ENCODE measurements at places on chromosomes 6 and 20.

- DNase-seq: no peak
Observed at GRCh38 chr6:2129182-2129621, 116.2 kb downstream of the GMDS start.

DNA sequence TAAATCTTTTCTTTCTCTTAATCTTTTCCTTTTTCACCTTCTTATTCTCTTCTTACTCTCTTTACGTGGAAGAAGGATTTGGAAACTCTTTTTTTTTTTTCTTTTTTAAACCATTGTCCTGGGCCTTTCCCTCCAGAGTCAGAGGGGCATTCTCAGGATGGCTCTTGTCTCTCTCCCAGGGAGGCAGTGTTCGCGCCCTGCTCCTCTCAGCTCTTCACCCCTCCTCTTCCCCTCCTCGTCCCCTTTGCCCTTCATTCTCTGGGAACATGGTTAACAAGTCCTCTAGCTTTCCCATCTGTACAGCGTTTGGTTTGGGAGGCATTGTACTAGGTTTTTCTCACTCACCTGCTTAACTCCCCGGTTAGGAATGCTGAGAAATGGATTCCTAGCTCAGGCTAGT is 52.0 kb upstream of the TFB1M start:
- no peak for DNase-seq

DNA sequence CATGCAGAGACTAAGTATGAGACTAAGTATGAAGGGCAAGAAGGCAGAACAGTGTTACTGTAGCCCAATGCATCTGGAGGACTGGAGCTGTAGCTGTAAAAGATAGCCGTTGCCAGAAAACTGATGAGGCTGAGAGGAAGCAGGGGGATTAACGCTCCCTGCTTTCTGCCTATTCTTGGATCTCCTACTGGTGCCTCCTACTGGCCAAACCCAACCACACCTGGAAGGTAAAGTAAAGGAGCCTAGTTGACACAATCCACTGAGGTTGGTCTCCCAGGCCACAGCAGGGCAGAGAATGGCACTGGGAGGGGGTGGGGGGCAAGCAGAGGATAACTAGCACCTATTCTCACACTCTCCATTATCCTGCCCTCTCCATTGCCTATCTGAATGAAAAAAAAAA is 105.0 kb upstream of the MRPS10 start:
- no peak for DNase-seq

DNA sequence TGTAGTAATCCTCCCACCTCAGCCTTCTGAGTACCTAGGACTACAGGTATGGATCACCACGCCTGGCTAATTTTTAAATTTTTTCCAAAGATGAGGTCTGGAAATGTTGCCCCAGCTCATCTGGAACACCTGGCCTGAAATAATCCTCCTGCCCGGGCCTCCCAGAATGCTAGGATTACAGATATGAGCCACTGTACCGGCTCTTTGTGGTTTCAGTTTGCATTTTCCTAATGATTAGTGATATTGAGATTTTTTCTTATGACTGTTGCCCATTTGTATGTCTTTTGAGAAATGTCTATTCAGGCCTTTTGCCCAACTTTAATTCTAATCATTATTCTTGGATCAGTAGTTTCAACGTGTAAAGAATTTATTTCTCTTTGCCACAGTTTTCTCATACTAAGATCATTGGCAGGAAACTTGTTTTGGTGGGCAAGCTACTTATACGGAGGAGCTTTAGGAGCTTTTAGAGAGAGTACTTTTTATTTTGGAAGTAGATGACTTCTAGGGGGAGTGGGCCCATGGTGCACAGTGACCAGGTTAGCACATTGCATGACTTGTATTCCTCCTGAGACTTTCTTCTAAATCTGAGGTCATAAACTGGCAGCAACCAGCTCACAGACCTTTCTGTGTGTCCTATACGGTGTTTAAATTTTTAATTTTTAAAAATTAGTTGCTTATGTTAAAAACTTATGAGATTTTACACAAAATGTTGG is 62.3 kb downstream of the STK4 start:
- no peak for DNase-seq

DNA sequence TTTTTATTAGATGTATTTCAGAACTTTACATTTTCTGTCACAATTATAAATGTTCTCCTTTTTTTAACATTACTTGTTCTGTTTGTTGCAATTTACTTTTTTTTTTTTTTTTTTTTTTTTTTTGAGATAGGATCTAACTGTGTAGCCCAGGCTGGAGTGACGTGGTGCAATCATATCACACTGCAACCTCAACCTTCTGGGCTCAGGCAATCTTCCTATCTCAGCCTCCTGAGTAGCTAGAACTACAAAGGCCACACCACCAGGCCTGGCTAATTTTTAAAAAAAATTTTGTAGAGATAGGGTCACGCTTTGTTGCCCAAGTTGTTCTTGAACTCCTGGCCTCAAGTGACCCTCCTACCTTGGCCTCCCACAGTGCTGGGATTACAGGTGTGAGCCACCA is 15.1 kb upstream of the MBOAT1 start:
- no peak for DNase-seq

DNA sequence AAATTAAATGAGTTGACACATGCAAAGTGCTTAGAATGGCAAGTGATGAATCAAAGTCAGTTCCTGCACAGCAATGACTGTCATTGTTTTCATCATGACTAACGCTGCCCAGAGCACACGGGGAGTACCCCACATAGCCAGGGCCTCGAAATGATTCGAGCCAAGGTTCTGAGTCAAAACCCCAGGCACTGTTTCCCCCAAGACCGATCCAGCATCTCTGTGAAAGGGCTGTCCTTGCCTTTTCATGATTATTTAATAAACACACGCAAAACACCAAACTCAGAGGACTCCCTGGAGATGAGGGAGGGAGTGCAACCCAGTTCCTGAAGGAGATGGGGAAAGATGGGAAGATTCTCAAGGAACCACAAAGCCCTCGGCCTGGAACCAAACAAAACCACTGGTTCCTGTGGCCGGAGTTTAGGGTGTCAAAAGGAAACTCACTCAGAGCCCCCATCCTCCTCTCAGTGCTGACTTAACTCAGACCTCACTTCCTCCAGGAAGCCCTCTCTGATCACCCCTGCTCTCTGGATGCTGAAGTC is 3.8 kb downstream of the PREX1 start:
- peak; percentile 92 for DNase-seq

GRCh38 chr6:30691208-30691847 is 544 bp upstream of the NRM start:
- DNase-seq: no peak

DNA sequence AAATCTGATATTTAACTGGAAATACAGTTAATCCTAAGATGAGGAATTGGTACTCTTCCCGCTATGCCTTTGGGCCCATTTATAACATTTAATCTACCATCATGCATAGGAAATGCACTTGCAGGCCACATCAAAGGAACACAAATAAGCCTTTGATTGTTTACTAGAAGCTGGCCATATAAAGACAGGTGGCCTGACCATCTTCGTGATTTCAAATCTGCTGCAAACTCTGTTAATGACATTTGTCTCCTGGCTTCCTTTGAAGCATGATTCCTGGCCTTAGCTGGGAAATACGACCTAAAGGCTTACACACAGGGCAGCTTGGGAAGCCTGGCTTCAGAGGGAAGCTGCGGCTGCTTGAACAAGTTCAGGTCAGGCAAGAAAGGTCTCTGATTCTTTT is 552.1 kb downstream of the CDH26 start:
- no peak for DNase-seq

DNA sequence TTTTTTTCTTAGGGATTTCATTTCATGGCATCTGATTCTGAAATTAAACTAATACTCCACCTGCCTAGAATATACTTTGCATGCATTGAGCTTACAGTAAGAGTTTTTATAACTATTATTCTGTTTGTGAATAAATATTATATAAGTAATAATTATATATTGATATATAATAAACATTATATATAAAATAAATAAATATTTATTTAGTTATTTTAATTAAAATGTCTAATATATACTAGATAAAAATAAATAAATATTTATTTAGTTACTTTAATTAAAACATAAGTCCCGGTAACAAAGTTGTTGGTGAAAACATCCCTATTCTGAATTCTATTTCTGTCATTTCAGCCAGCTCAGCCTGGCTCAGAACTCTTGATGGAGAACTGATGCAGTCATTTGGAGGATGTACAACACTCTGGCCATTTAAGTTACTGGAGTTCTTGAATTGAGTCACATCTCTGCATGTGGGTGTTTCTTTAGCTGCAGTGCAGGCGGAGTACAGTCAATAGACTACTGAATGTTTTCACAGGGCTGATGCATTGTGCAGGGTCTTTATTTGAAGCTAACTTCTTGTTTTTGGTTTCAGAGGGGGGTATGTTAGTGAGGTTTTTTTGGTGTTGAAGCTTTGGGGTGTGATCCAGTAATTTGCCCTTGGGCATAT is 508.9 kb upstream of the ADGRB3 start:
- DNase-seq: no peak

DNA sequence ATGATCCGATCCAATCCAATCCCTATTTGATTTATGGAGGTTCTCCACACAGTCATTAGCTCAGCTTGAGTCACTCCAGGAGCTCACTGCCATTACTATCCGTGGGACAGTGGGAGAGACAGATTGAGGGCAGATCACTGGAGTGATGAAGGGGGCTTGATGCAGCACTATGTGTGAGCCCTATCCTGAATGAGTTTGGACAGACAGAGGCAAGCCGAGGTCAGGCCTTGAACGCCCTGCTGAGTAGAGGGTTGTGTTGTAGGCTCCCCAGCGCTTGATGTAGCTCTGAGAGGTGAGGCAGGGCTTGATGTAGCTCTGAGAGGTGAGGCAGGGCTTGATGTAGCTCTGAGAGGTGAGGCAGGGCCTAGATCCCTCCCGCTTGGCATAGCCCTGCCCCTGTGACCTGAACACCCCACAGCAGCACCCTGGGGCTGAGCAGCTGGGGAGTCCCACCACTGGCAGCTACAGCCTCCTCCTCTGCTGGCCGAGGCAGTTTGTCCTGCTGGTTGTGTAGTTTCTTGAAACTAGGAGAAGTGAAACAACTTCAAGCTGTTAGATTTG is 58.7 kb downstream of the ZFAND3 start:
- peak; percentile 37 for DNase-seq

- no peak for DNase-seq
Observed at GRCh38 chr6:149093643-149094042, 223.9 kb upstream of the TAB2 start.

DNA sequence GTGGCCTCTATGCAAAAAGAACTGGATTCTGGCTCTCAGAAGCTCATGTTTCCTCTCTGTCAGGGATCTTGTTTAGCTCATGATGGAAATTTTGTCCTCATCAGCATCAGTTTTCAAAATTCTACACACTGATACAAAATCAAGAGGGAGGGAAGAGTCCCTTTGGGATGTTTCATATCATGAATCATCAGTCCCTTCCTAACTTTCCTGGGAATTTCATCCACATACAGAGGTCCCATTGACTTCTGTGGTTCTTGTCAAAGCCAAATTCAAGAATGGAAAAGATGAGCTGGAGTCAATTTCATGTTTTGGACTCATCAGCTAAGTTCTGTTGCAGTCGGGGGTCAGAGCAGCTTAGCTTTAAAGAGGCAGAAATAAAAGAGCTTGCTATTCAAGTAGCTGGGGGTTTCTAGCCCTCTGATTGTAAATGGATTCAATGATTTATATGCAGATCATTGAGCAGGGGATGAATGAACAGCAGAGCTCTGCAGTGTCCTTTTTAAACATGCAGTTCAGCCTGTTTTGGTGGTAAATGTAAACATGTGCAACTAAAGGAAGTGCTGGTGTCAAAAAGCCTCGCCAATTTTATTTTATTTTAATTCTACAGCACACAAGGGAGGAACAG is 21.3 kb upstream of the TMEM14A start:
- no peak for DNase-seq

DNA sequence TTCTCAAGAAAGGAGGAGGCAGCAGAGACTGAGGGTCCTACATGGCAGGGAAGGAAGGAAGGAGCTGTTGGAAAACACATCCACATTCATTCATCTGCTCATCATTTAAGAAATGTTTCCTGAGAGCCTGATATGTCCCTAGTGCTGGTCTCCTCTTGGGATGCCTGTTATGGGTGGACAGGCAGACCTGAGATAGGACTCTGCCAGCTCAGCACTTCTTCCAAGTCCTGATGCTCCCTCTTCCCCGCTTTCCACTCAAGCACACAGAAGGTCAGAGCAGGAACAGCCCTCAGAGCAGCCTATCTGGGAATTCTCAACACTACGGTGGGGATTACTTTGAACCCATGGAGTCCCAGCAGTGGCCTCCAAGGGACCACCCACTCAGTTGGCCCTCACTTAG is 8.0 kb upstream of the SIRPD start:
- no peak for DNase-seq

- no peak for DNase-seq
Observed at GRCh38 chr6:63449714-63450113, 122.6 kb upstream of the LOC128125822 start.

- DNase-seq: no peak
Observed at GRCh38 chr20:57091748-57092111, 174.7 kb downstream of the BMP7 start.

DNA sequence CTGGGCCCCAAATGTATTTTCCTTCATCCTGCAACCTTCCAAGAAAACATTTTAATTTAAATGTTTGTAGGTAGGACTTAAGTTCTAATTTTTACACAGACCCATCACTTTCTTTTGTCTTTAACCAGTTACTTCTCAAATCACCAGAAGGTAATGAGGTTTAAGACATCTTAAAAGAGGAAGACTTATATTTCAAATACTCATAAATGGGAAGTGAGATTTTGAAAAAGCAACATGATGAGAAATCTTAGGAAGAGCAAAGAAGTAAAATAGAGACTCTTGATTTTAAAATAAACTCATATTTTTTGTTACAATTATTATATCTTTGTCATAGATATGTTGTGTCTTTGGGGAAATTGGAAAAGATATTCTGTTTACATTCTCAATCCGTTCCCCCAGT is 82.3 kb downstream of the SYNE1 start:
- peak; percentile 9 for DNase-seq

- peak; percentile 41 for DNase-seq
Observed at GRCh38 chr6:82072121-82072521, 175.4 kb downstream of the IBTK start.

DNA sequence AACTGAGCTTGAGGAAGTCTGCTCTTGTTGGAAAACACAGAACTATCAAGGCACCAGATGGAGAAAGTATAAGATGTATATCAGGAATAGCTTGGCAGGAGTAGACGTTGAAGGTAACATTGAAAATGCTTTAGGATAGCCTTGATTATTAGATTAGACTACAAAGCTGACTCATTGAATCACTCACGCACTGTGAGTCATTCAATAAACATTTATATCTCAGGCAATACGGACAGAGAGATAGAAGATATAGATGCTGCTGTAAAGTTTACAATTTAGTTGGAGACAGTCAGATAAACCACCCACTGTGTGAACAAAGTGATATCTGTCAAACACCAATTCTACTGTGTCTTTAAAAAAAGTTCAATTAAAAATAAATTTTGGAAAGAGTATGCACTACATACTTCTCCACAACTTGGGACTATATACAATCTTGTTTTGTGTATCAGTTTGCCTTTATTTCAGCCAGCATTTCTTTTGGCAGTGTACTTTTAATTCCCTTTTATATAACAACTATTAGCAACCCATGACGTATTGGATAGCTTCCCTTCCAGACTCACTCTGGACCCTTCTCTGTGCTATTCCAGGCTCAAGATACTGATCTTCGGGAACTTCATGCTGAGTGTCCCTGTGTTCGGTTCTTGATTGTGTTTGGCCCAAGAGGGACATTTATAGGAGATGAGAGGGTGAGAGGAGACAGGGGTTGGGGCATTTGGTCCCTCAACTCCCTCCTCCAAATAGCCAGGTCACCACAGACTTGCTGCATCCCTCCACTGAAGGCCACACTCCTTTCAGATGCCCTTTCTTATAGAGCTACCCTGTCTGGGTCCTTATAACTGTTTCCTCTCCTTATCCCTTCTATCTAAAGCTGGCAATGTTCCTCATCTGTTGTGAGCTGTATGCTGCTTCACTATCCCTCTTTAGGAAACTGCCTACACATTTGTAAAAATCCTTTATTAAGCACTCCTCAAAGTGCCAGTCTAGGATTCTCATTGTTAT is 176.6 kb upstream of the PTPRK start:
- no peak for DNase-seq

Measured in suppressor macrophage treated with lipopolysaccharide for 4 hours (primary cell).